ENCODE measurements at places on chromosomes 2 and 18.

DNA sequence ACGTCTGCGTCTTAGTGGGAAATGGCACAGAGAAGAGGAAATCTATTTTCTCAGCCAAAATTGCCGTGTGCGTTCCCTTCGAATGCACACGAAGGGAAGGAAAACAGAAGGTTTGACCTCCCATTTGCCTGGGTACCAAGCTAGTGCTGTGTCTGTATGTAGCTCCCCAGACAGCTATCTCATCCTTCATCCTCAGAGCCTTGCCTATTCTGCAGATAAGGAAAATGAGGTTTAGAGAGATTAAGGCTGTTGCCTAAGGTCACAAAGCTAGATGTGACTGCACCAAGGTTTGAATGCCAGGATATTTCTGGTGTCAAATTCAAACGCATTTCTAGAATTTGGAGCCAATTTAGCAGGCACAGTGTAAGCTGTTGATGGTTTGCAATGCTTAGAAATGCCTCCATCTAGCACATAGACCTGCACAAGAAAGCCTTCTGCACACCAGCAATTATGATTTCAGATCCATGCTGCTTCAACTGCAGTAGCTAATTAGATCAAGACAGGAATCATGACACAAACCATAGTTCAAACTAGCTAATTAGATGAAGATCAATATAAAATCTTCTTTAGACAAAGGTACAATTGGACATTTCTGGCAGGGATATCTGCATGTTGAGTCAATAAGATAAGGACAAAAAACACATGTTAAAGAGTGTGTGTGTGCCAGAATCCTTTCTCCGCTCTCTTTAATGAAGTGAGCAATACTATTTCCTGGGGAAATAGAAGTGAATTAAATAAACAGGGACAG lies 115.1 kb downstream of the CMPK2 start:
- no peak for DNase-seq

- no peak for DNase-seq
Observed at GRCh38 chr2:166081131-166081632, 46.6 kb downstream of the SCN1A start.

GRCh38 chr2:48719480-48720177 lies 35.9 kb downstream of the LHCGR start:
- DNase-seq: no peak

DNA sequence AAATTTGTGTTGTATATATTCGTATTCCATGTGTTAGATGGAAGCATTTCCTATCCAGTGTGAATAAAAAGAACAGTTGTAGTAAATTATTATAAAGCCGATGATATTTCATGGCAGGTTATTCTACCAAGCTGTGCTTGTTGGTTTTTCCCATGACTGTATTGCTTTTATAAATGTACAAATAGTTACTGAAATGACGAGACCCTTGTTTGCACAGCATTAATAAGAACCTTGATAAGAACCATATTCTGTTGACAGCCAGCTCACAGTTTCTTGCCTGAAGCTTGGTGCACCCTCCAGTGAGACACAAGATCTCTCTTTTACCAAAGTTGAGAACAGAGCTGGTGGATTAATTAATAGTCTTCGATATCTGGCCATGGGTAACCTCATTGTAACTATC lies 138.8 kb downstream of the GFPT1 start:
- no peak for DNase-seq

DNA sequence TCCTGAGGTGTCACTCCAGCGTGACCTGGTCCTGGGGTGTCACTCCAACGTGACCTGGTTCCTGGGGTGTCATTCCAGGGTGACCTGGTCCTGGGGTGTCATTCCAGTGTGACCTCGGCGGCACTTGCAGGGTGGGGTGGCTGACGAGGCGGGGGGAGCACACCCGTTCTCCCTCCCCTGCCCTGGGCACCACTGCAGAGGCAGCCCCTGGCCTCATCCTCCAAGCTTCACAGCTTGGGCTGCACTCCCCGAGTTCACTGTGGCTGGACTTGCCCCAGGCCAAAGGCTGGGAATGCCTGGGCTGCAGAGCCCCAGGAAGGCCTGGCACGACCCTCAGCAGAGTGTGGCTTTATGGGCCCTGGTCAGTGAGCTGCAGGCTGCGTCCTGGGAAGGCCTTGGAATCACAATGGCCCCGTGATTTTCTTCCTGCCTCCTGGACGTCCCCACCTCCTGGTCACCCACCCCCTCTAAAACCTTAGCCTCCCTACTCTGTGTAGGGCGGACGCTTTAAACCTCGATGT lies 88.3 kb downstream of the NFATC1 start:
- DNase-seq: no peak

DNA sequence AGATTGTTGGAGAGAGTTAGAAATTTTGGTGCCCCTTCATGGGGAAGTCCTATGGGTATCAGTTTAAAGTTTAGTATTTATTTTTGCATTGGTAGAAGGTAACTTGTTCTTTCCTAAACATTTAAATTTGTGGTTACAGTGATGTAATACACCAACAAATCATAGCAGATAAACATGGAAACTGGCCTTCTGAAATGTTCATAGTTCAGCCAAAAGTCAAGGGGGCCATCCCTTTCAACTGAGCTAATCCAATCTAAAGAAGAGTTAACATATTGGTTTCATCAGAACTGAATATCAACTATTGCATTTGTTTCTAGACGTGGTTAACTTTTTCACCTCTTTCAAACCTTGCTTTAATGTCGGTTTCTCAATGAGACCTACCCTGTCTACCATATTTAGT lies 46.3 kb downstream of the PPP1R1C start:
- DNase-seq: no peak

- DNase-seq: no peak
Observed at GRCh38 chr18:73318739-73319479, 451.1 kb upstream of the NETO1 start.

DNA sequence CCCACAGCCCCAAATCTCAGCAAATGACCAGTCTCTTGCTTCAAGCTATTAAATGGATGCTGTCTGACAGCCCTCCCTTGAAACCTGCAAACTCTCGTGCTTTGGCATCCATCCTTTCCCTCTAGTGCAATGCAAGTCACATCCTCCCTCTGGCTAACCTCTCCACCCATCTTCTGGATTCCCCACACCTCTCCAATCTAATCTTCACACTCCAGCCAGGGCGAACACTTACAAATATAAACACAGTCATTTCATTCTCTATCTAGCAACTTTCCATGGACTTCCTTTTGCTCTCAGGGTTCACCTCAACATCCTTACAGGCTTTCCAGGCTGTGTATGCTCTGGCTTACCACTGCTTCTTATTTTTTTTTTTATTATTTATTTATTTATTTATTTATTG lies 10.1 kb upstream of the NARS1 start:
- no peak for DNase-seq

DNA sequence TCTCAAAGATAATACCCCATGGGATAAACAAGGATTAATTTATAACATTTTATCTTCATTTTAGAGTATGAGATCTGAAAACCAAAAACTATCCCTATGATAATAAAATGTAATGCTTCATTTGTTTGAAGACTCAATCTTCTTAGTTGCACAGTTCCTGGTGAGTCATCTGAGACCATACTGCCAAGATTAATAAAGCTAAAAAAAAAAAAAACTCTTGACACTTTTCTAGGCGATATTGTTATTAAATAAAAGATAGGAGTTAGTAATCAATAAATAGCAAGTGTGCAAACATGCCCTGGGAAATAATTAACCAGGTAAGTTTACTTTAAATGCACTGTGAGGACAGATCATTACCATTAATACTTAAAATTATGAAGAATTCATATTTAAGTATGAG lies 83.9 kb downstream of the RPE start:
- peak; percentile 49 for DNase-seq

GRCh38 chr18:75638223-75638775 lies 210.8 kb upstream of the SMIM21 start:
- DNase-seq: peak; percentile 71

GRCh38 chr2:67652679-67653078 lies 255.5 kb downstream of the ETAA1 start:
- no peak for DNase-seq

DNA sequence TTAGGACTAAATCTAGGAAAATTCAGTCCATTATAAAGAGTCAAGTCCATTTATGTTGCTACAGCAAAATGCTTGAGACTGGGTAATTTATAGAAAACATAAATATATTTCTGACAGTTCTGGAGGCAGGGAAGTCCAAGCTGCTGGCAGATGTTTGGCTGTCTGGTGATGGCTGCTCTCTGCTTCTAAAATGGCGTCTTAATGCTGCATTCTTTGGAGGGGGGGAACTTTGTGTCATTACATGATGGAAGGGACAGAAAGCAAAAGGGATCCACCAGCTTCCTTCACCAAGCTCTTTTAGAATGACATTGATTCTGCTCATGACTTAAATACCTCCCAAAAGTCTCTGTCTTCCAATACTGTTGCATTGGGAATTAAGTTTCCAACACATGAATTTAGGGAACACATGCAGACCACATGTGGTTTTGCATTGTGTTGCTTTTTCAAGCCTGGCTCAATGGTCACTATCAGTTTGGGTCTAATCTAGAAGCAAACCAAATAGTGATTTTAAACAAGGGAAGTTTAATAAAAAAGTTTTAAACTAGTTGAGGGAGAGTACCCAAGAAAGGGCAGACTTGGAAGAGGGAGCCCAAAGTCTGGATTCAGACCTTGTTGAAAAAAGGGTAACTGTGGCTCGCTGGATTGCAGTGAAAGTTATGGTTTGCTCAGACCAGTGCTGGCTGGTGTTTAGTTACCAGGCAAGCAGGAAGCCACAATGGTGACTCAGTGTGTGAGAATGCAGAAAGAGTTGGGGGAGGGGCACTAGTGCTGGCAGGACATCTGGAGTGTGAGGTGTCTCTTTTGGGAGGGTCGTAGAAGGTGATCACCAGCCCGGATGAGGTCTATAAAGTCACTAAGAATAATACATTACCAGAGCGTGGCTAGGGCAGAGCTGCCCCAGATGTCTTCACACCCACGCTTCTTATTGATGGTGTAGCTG lies 30.8 kb downstream of the C18orf54 start:
- peak; percentile 90 for DNase-seq

DNA sequence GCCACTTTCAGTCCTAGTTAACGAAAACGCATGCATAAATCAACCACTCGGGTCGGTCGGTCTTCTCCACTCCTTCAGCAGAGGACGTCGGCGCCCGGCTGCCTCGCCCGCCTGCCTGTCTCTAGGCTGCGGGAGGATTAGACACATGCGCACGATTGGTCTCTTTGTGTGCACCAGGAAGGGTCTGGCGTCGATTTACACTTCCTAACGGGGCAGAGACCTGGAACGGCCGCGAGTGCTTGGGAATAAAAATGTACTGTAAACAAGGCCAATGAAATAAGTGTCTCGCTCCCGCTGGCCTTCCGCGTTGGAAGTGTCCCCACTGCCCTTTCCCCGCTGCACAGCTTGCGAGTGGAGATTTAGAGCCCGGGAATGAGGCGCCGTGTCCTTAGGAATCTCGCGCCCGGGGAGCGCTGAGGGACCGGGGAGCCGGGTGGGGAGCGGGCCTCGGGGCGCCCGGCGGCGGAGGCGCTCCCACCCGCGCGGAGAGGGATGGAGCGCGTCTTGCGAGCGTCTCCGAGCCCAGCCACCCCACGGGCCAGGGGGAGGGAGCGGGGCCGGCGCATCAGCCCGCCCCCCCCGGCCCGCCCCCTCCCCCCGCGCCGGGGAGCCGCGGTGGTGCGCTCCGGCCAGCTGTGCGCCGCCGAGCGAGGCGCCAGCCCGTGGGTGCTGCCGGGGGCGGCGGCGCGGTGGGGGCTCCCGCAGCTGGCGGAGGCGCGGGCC lies at the start of gene DOK6:
DOK6 (plus strand) TSS at position 636 of the 723 bp plus-strand sequence.
- DNase-seq: peak; percentile 71

GRCh38 chr2:145197944-145198343 lies 678.0 kb upstream of the ZEB2 start:
- DNase-seq: no peak

GRCh38 chr2:222232839-222233238 lies 66.0 kb downstream of the PAX3 start:
- no peak for DNase-seq

GRCh38 chr2:120935339-120936313 lies 200.0 kb downstream of the GLI2 start:
- DNase-seq: peak; percentile 58

DNA sequence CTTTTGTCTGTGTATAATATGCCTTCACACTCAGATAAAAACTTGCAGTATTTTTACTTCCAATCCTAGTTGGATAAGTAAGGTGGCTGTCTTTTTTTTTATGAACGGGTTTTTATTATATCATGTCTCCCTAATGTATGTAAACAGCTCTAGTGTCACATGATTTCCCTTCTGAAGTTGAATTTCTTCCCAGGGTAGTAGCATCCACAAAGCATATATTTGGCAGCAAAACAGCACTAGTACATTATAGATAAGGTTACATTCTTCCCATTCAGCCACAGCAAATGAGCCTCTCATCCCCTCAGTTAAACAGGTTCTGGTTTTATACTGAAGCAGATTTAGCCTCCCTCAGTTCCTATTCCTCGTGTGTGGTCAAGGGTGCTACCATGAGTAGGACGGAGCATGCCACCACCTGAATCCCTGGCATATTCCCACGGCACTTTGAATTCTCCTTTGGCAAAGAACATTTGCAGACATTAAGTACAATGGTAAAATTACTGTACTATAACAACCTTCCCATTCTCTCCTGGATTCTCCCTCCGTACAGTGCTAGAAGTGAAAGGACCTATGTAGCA lies 15.4 kb upstream of the DTNA start:
- no peak for DNase-seq

DNA sequence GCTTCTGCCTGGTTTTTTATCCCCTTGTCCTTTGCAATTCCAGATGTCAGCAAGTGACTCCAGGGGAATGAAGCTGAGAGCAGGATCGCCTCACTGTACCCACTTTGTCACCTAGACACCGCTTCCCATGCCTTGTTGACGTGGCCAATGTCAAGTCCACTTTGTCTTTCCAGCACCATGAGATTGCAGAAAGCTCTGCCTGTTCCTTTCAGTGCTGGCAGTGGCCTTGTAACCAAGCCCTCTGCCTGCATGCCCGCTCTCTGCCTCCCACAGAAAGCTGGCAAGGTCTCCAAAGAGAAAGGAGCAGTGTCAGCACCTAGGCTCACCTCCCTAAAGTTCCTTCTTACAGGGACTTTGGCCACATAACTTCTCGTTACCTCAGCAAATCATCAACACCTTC lies 282.2 kb upstream of the ST6GAL2 start:
- DNase-seq: no peak

GRCh38 chr2:161217597-161218185 lies 57.5 kb downstream of the TANK start:
- no peak for DNase-seq

DNA sequence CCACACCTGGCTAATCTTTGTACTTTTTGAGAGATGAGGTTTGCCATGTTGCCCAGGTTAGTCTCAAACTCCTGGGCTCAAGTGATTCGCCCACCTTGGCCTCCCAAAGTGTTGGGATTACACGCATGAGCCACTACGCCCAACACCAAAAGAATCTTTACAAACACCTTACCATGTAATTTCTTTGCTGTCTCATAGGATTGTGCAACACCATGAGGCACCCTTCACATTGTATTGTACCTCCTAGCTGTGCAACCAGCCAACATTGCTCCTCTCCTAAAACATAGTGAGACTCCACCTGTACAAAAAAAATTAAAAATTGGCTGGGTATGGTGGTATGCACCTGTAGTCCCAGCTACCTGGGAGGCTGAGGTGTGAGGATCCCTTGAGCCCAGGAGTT lies 3.1 kb upstream of the MFSD6 start:
- DNase-seq: no peak

- DNase-seq: no peak
Observed at GRCh38 chr2:3618367-3618766, 23.5 kb downstream of the COLEC11 start.

- no peak for DNase-seq
Observed at GRCh38 chr18:56645415-56646016, 5.6 kb upstream of the WDR7 start.
